ENCODE measurements at places on chromosomes 1 and 21.
A peak's percentile ranks its signal among the peaks of the same experiment; 100 is the strongest.

DNA sequence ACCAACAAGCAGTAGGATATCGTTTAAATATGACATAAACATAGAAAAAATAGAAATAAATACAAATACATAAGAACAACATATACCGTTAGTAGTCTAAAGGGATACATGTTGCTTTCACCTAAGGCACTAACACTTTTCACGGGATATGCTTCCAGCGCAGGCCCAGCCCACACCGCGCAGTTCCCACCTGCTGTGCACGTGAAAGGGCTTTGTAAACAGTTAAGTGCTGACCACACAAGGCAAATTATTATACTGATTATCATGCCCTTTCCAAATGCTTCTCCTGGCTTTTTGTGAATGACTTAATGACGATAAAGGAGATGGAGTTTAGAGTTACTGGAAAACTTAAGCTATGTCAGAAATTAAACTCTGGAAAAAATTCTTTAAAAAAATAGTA, 11.3 kb upstream of the IL22RA1 start:
- no peak for DNase-seq

GRCh38 chr1:162019006-162019405, 4.7 kb downstream of the OLFML2B start:
- peak; percentile 28 for DNase-seq

DNA sequence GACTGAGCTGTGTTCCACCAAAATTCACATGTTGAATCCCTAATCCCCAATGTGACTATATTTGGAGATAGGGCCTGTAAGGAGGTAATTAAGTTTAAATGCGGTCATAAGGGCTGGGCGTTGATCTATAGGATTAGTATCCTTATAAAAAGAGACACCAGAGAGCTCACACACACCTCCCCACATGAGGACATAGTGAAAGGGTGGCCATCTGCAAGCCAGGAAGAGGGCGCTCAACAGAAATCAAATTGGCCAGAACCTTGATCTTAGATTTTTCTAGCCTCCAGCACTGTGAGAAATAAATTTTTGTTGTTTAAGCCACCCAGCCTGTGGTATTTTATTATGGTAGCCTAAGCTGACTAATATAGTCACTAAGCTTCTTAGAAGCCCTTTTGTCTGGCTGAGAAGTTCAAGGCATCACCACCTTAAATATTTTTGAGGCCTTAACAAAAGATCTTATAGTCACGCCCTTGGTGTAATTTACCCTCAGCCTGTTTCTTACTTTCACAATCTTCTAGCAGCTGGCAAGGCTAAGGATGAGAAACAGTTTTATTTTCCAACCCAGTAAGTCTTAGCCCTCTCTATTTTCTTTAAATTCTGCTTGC, 28.8 kb downstream of the GORAB start:
- no peak for DNase-seq

GRCh38 chr1:34460193-34460592, 283.5 kb downstream of the C1orf94 start:
- DNase-seq = peak; percentile 37

GRCh38 chr1:232452736-232453440, 177.0 kb downstream of the SIPA1L2 start:
- no peak for DNase-seq

Measured in RKO (cell line).